ENCODE measurements at places on chromosomes 5 and 9.
A peak's percentile ranks its signal among the peaks of the same experiment; 100 is the strongest.

DNA sequence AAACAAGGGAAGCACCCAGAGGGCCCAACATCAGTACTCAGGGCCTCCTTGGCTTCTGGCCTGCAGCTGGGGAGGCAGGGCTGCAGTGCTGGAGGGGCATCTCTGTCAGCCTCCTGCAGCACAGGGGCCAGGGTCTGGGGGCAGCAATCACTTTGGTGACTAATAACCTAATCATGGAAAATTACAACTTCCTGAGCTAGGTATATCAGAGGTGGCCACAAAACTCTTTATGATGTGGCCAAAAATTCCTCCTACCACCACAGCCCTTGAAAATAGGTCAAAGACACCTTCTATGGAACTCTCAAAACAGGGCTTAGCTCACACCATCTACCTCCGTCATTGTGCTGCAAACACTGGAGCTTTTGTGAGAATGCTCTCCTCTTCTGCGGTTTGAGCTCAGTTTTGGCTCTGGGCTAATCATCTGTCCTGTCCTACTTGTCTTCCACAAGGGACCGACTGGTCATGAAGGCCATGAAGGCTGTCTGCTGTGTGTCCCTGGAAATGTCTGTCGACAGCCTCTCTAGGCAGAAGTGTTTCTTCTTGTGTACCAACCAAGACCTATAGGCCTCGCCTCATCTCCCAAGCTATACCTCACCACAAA lies 28.6 kb downstream of the CSF2 start:
- no peak for DNase-seq

GRCh38 chr5:17316970-17317459 lies 99.6 kb downstream of the BASP1 start:
- peak; percentile 53 for DNase-seq

- DNase-seq: no peak
Observed at GRCh38 chr9:135555910-135556309, 5.6 kb upstream of the PAEP start.

- DNase-seq: no peak
Observed at GRCh38 chr5:139403418-139403786, 487 bp downstream of the SPATA24 start.

DNA sequence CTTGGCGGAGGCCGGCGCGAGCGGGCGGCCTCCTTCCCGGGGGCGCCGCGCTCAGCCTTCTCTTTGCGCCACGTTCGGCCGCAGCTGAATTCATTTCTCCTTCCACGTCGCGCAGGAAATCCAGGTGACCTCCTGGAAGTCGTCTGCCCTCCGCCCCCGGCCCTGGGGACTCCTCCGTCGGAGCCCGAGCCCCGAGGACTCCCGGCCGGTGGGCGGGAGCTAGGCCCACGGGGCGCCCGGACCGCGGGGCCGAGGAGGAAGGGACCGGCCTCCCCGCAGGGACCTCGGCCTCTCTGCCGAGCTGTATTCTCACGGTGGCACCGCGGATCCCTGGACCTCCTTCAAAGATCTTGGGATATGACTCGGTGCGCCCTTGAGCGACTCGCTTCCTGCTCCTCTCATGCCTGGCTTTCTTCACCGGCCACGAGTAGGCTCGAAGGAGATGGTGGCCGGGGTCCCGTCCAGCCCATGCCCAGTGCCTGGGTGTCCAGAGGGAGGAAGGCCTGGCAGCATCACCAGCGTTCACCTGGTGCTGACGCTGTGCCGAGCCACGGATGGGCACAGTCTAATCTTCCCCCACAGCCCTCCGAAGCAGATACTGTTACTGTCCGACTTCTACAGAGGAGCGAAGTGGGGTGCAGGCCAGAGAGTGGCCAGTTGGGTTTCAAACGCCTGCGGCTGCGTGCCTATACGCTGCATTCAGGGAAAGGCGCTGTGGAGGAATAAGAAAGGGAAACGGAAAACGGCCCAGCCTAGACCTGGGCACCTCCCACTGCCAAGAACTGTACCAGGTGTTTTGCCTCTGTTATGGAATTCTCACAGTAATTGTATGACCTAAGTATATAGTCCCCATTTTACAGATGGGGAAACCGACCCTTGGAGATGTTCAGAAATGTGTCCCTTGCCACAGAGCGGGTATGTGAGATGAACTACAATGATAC lies 47.3 kb downstream of the PAX5 start:
- DNase-seq: no peak

DNA sequence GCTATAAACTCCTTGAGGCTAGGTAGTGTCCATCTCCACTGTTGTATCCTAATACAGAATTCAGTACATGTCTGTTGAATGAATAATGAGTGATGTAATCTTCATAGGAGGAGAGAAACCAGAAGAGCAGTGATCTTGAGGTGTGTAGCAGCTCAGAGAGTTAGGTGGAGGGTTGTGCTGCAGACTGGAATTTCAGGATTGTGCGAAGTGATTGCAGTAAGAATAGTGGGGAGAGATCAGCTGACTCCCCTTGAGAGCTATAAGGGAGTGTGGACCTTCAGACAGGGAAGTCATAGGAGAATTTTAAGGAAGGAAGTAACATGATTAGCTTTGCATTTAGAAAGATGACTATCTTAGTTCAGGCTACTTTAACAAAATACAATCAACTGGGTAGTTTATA lies 4.4 kb downstream of the SNX24 start:
- DNase-seq: peak; percentile 79

GRCh38 chr9:127300886-127301447 lies 36.4 kb downstream of the GARNL3 start:
- DNase-seq: no peak

- no peak for DNase-seq
Observed at GRCh38 chr5:95809414-95809960, 13.0 kb downstream of the GLRX start.

GRCh38 chr5:9207817-9208418 lies 338.0 kb downstream of the SEMA5A start:
- DNase-seq: no peak

- DNase-seq: no peak
Observed at GRCh38 chr9:89010056-89010455, 18.8 kb downstream of the S1PR3 start.

DNA sequence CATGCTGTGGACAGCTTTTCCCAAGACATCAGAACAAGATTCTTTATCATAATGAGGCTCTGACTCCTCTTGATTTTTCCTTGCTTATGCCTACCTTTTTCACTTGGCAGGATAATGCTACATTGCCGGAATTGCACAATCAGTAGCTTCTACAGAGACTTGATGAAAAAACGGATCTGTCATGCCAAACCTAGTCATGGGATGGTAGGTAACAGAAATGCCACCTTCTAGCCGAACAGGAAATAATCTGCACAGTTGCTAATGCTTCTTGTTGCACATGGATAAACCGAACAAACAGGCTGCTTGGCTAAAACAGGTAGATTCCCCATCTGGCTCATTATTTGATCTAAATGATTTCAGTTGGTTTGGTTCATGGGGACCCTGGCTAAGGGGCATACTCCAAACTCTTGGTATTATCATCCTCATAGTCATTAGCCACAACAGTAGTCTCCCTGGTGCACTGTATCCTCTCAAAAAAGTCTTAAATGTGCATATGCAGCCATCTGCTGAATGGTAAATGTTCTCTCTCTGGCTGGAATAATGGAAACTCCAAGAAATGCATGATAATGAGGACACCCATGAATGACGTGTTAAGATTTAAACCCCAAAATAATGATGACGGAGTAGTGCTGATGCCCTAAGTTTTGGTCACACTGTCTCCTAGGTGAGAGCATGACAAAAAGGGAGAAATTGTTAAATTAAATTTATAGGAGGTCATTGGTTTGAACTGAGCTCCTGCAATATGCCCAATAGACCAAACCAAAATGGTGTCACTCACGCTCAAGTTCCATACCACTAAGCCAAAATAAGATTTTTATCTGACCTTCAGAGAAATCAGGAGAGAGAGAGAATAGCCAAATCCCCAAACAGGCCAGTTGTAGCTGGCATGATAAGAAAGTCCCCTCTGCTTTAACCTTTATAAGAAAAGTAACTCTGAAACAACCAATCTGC lies 47.0 kb downstream of the RAPGEF1 start:
- no peak for DNase-seq

- no peak for DNase-seq
Observed at GRCh38 chr5:141695627-141696215, 13.7 kb upstream of the ARAP3 start.

DNA sequence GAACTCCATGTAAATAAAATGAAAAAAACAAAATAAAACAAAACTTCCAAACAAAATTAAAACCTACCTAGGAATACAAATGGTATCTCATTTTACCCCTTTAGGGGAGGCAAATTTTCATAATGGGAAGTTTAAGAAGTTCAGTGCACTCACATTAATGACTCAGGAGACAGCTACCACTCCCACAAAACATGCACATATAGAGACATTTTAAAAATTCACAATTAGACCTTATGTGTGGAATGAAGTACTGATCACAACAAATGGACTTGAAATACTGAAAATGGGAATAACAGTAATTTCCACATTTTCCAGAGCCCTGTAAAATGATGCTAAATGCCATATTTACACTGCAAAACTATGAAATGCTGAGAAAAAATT lies 91.8 kb downstream of the FANCC start:
- no peak for DNase-seq

GRCh38 chr5:172541099-172541772 lies 86.9 kb upstream of the SH3PXD2B start:
- no peak for DNase-seq

DNA sequence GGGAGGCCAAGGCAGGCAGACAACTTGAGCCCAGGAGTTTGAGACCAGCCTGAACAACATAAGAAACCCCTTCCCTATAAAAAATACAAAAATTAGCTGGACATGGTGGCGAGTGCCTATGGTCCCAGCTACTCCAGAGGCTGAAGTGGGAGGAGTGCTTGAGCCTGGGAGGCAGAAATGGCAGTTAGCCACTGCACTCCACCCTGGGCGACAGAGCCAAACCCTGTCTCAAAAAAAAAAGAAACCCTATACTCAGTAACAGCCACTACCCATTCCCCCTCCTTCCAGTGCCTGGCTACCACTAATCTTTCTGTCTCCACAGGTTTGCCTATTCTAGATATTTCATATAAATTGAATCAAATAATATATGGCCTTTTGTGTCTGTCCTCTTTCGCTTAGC lies 14.3 kb upstream of the SIL1 start:
- DNase-seq: no peak

GRCh38 chr9:73995836-73996235 lies 501.3 kb upstream of the RORB start:
- DNase-seq: peak; percentile 39

DNA sequence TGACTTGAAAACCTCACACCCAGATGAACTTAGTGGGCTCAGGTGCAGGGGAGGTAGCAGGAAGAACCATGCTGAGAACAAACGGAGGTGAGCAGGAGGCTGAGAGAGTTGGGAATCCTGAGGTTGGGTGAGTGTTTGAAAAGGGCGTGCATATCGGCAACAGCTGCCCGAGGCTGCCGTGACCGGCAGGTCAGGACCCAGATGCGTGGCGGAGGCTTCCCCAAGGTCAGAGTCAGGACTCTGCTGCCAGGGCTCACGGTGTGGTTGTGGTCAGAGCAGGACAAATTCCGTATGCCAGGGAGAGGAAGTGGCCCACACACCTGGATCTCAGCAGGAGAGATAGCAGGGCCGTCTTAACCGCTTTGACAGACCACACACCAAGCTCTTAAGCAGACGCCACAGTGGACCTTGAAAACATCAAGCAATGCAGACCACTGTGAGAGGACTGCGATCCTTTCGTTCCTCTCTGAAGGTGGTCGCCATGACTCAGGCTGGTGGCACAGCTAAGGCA lies 43.1 kb downstream of the ADAMTS16 start:
- DNase-seq: no peak

GRCh38 chr9:134748591-134748990 lies 107.0 kb downstream of the COL5A1 start:
- DNase-seq: no peak

DNA sequence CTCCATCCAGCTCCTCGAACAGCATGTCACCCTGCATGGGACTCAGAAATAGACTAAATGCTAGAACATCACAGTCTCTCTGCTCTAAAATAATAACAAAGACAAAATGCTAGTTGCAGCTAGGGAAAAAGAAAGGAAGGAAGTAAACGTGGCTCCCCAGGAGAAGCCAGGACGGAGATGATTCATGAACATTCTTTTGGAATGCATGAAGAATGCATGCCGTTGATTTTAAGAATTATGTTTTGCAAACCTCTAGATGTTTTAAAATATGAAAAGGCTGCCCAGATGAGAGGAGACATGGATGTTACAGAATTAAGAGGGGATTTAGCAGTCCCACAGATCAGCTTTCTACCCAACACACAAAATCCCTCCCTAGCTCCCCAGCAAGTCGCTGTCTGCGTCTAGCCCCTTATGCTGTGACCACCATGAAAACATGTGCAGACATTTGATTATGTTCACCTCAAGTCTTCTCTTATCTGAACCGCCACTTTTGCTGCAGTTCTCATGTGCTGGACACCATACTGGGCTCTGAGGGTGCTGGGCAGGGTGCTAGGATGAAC lies 139.4 kb upstream of the LMX1B start:
- no peak for DNase-seq

GRCh38 chr5:96995419-96995818 lies 59.5 kb downstream of the LNPEP start:
- no peak for DNase-seq

- DNase-seq: no peak
Observed at GRCh38 chr5:62065050-62065449, 241.0 kb upstream of the KIF2A start.

DNA sequence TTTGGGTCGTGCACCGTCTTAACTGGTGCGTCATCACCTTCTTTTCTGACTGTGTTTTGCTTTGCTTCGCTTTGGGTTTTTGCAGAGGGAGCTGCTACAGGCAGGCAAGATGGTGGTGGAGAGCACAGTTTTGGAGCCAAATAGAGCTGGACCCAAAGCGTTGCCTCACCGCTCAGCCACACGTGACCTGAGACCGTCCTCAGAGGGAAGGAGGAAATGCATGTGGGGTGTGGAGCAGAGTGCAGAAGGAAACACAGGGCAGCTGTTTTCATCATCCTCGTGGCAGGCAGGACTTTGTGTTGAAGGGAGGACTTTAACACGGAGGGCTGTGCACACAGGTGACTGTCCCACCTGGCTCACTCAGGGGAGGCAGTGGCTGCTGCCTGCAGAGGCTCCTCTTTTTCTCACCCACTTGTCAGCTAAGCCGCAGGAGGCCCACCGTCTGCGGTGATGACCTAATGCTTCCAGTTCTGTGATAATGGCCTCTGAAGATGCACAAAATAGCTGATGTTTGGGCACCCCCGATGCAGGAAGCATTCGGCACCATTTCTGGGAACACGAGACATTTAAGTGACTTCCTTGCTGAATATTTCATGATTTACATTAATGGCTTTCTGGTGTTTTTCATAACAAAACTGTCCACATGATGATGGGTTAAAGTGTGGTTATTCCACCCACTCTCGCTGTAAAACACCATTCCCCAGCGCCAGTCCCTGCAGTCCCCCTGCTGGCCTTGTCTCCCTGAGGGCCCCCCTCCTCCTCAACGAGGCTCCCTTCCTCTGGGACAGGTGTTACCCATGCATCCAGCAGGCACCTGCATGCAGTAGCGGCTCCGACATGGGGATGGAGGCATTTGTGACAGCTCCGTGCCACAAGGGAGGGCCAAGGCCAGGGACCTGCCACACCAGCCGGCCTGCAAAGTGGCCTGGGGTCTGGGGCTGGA lies 12.4 kb upstream of the UBAC1 start:
- no peak for DNase-seq

All from trophoblast cell (in vitro differentiated cells and primary cell).